Daoy (cell line): ENCODE measurements at places on chromosomes 2 and 18. TPM values are rescaled to one million over a fixed set of nuclear protein-coding genes. Genes with fewer than 3 reads are reported as not detected.

- no peak for DNase-seq
These were observed 7.5 kb downstream of the NRP2 start for GRCh38 chr2:205689820-205690219.

GRCh38 chr2:191638079-191638801 is 39.7 kb upstream of the NABP1 start:
- no peak for DNase-seq

- DNase-seq: no peak
These were observed 57.3 kb downstream of the NRP2 start for GRCh38 chr2:205739620-205740019.

DNA sequence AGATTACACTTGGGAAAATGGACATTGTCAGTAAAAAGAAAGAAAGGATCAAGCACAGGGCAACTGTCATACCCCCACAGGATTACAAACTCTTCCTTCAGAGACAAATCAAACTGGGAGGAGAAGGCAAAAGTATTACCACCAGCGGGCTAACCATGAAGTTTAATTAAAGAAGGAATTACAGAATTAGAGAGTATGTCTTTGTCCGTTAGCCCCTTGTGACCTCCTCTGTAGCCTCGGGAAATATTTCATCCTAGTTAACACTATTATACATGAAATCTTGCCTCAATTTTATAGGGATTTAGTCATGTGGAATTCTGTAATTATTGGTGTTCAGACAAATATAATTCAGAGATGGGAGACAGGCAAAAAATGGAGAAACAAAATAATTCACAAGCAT is 60.7 kb downstream of the PAX3 start:
- no peak for DNase-seq

DNA sequence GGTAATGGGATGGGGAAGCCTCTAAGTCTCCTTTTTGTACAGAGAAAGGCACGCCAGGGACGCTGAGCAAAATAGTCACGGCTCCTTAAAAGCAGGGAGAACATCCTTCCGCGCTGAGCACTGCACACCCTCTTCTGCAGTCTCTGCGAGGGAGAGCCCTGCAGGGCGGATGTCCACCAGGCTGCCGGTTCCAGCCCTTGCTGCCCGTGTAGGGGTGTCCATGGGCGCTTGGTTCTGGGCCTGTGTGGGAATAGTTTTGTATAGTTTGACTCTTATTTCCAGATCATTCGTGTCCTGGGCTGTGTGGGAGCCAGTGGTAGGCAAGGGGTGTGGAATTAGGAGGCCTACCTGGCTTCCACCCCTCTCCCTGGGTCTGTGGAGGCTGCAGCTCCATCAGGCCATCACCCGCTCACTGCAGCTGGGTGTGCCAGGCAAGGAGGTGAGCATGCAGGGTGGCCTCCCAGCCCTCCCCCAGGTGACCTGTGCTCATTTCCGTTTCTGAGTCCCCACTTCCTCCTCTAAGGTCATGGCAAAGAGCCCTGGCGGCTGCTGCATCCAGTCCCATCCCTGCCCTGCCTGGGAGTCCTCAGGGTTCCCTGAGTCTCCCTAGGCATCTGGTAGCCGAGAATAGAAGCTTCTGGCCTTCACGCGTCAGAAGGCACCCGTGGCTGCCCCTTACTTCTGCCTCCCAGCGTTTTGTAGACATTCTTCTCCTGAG is 202.6 kb downstream of the LDLRAD4 start:
- DNase-seq: no peak

GRCh38 chr2:136045835-136046570 is 60.6 kb upstream of the DARS1 start:
- DNase-seq: no peak

DNA sequence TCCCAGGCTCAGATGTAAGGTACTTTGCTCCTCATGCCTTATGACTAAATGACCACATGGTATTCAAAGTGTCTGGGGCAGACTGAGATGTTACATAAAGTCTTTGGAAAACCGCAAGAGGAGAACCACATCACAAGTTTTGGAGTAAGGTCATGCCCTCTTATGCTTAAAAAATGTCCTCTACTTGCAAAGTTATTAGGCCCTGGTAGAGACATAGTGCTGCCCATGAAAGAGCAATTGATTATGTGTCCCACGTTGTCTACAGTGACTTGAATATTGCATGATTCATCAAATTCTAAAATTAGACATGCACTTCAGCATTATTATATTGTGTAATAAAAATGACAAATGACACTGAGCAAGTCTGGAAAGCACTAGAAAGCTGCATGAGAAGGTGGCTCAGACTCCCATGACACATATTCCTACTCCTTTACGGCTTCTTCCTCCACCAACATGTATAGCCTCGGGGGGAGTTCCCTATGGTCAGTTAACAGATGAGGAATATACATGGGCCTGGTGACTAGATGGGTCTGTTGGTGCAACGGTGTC is 602.6 kb upstream of the VRK2 start:
- peak; percentile 56 for DNase-seq

DNA sequence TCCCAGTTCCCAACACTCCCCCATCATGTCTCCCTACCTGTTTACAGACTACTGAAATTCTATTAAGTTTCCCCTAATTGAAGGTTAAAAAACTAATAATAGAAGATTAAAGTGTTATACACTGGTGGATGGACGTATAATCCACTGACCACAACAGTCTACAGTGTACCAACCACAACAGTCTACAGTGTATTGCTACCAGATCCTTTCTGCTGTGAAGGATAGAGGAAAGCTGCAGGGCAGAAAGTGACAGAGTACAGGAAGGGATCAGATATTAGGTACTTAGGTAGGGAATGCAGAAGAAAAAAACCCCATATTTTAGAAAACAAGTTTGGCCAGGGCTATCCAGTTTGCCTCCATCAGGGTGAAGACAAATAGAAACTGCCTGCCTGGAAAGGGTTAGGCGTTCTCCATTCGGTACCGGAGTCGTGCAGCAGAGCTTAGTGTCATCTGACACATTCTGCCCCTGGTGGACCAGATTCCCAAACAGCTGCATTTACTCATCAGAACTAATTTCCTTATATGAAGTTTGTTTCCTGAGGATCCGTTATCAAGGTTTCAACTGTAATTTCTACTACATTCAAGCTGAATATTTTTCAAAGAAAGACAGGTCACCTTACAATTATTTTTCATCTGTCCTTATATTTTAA is 49.9 kb downstream of the KLF7 start:
- DNase-seq: no peak

DNA sequence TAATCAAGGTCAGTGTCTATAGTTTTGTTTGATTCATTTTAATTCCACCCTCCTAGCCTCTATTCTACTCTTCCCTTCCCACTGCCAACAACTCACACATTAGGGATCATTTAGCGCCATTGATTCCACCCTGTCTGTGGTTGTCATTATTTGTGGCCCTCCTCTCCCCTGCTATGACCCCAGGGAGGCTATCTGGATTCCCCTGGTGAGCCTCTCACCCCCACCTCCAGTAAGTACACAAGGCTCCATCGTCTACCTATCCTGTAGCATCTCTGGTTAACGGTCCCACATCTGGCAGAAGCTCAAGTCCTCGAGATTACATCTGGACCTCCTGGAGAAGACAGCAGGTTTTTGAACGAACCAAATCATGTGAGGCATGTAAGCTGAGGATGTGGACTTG is 27.4 kb downstream of the UPP2 start:
- DNase-seq: no peak

- no peak for DNase-seq
These were observed 17.3 kb upstream of the ARHGAP25 start for GRCh38 chr2:68717305-68717661.

DNA sequence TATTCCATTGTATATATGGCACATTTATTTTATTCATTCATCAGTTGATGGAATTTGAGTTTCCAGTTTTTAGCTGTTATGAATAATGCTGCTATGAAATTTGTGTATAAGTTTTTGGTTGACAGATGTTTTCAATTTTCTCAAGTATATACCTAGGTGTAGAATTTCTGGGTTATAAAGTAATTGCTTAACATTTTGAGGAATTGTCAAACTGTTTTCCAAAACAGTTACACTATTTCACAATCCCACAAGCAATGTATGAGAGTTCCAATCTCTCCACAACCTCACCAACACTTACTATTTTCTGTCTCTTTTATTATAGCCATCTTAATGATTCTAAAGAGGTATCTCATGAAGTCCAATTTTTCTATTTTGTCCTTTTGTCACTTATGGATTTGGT is 12.5 kb upstream of the WDSUB1 start:
- no peak for DNase-seq

DNA sequence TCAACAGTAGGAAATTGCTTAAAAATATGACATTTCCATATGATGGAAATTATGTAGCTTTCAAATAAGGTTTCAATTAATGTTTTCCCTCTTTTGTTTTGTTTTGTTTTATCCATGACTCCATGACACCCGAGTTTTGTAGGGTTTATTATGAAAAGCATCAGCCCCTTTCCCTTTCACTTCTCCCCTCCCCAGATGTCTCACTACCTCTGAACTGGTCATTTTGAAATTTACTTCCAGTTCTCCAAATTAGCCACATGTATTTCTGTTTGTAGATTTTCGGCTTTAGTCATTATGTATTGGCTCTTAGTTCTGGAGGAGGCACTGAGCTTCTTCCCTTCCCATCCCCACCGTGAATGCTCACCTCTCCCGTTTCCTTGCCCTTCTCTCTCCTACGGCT is 18.6 kb upstream of the VPS4B start:
- DNase-seq: no peak

- no peak for DNase-seq
These were observed 312.4 kb upstream of the DDX18 start for GRCh38 chr2:117502121-117502520.

GRCh38 chr2:207403950-207404349 is 125.8 kb upstream of the CREB1 start:
- no peak for DNase-seq

- DNase-seq: no peak
These were observed 1531.7 kb upstream of the NXPH2 start for GRCh38 chr2:140311905-140312304.

- DNase-seq: peak; percentile 78
These were observed 37.0 kb upstream of the TMEM18 start for GRCh38 chr2:714005-714741.

- peak; percentile 30 for DNase-seq
These were observed 724 bp downstream of the NMS start for GRCh38 chr2:100470898-100471514.

DNA sequence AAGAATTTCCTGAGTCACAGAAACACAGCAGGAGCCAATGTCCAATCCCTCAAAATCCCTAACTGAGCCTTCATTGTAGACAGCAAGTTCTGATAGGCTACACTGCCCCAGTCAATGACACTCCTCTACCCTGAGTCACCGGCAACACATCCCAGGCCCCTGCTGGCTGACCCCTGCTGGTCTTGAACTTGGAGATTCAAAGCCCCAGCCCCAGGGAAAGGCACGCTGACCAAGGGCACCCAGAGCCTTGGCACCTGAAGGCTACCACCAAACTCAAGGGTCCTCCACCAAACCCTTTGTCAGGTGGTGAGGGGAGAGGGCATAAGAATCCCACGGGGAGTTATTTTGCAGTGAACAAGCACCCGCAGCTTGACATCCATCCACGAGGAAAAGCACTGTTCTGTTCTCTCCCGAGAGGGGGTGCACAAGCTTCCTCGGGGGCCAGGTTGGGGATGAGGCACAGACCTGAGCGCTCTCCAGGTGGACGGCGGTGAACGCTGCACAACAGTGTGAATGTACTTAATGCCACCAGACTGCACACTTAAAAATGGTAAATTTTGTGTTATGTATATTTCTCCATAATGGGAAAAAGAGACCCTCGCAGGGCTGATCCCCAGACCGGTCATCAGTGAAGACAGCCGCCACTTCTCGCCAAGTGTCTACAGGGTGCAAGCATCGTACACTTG is 46.9 kb downstream of the TFCP2L1 start:
- DNase-seq: peak; percentile 66

- no peak for DNase-seq
These were observed 74.8 kb upstream of the SOX11 start for GRCh38 chr2:5617358-5617757.

- DNase-seq: no peak
These were observed 13.4 kb upstream of the CELF4 start for GRCh38 chr18:37578886-37579513.

- DNase-seq: no peak
These were observed 24.2 kb downstream of the FBLN7 start for GRCh38 chr2:112162341-112162740.

GRCh38 chr2:175815537-175815936 is 186.5 kb downstream of the LNPK start:
- no peak for DNase-seq

DNA sequence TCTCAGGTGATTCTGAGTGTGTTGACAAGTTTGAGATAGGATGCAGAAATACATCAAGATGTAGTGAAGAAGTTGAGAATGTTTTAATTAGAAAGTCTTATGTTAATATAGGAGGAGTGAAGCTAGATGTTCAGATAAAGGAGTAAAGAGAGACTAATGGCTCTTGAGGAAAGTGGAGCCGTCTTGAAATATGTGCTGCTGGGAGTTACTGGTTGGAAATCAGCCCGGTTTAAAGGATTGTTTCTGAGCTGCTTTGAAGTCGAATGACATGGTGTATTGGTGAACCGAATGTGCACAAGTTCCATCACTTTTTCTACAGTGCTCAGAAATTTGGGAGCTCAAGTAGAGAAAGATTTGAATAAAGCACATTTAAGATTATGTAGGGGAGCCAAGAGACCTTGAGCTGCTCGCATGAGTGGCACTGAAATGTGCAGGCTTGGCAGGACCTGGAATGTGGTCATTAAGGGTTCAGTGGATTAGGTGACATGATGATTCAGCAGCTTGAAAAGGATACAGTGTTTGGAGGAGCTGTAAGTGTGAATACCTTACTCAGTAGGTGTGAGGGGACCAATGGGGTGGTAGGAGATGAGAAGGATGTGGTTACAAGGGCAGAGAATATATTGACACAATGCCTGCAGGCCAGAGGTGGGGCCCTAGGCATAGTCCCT is 68.6 kb downstream of the CAB39 start:
- peak; percentile 74 for DNase-seq

The FZD7 gene
- total RNA-seq: 12.0 and 19.3 TPM in 2 replicates

The DLX1 gene
- total RNA-seq: 7.3 and 7.4 TPM in 2 replicates

The CRYGC gene
- total RNA-seq: not detected in 2 replicates

The LRRTM4 gene
- 0.29 TPM in 1 of 2 replicates, not detected in the other for total RNA-seq

The GPR148 gene
- not detected in 2 replicates for total RNA-seq

The ABCG8 gene
- not detected in 2 replicates for total RNA-seq

The AFF3 gene
- total RNA-seq: 5.7 and 8.9 TPM in 2 replicates

The RND3 gene
- total RNA-seq: 75.7 and 82.3 TPM in 2 replicates

The RUFY4 gene
- total RNA-seq: not detected in 2 replicates

The CYP20A1 gene
- 19.4 and 29.8 TPM in 2 replicates for total RNA-seq

The LPIN1 gene
- 13.5 and 16.7 TPM in 2 replicates for total RNA-seq

The GPR39 gene
- 5.5 and 8.1 TPM in 2 replicates for total RNA-seq

The AQP12B gene
- total RNA-seq: not detected in 2 replicates

The TFPI gene
- total RNA-seq: 43.8 and 54.8 TPM in 2 replicates
